Erythroblast (primary cell): ENCODE measurements at places on chromosomes 1 and 21.

DNA sequence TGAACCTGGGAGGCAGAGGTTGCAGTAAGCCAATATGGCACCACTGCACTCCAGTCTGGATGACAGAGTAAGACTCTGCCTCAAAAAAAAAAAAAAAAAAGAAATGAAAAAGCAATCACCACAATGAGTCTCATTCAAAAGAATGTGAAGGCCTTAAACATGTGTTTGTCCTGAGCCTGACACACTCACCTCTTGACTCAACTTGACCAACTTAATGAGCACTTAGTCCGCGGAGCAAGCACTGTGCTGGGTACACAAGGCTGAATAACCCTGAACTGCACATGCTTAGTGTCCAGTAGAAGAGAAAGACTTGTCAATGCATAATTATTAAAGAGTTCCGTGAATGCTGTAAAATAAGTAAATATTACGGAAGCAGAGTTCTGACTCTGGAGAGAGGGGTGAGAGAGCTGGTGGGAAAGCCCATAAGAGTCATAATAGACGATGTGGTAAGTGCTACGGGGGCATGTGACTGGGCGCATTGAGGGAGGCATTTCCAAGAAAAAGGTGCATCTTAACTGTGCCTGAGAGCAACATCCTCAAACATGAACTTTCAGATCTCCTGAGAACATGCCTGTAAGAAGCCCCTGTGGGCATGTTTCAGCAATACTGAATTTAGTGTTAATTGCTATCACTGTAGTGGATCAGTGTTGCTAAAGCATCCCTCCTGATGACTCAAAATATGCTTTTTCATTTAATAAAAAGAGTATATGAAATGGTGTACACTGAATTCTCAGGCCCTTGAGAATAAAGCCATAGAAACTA is 27.2 kb downstream of the MCOLN2 start:
- DNase-seq = no peak

- DNase-seq = no peak
Measured at GRCh38 chr1:244180256-244180655, 129.2 kb downstream of the ZBTB18 start.

GRCh38 chr1:34163792-34164731 is 968 bp downstream of the CSMD2 start:
- DNase-seq = no peak

DNA sequence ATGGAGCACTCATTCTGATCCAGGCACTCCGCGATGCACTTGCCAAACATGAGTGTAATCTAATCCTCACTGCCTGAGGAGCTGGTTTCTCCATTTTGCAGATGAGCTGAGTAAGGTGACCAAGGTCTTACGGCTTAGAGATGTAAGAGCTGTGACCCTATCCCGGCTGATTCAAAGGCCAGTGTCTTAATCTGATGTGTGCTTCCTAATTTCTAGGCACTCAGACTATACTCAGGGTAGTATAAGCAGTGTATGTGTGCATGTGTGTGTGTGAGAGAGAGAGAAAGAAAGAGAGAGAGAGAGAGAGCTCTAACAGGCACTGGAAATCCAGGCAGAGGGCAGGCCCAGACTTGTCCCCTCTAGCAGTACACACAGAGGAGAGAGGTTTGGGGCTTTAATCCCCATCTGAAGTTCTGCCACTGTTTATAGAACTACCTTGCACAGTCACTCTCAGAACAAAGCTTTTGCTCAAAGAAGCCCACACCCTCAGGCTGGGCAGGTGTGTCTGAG is 188.2 kb downstream of the ZBTB18 start:
- DNase-seq = peak; percentile 4

- DNase-seq = no peak
Measured at GRCh38 chr1:160739098-160739511, at the start of gene SLAMF7. TSS of gene SLAMF7 (plus strand) at chr1:160739247. CDS start at chr1:160739302, 55 bp downstream.
